Mucosa of descending colon (tissue), 3 donors: ENCODE measurements at places on chromosomes 2 and 18.
A peak's percentile ranks its signal among the peaks of the same experiment; 100 is the strongest.

- DNase-seq, result no peak
These were observed 238.1 kb upstream of the SLC8A1 start for GRCh38 chr2:40690036-40690435.

DNA sequence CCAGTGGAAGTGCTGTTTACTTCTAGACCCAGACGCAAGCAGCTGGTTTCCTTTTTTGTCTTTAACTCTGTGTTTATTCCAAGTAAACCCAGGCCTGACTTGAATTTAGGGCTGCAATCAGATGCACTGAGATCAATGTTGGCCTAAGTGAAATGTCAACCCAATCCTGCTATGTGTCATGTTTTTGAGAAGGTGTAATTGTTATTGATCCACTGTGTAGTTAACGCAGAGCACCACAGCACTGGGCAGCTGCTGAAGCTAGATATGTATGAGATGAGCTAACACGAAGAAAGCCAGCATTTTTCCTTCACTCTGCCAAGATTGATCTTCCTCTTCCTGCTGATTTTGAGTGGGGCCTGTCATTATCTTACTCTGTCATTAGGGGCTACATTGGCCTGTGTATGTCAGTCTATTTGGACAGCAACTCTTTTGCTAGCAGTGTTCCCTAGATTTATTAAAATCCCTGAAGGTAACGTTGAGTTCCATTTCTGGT lies 18.9 kb upstream of the DLX1 start:
- DNase-seq, result no peak

- DNase-seq, result no peak
These were observed 90.2 kb downstream of the BCL11A start for GRCh38 chr2:60463249-60463648.

DNA sequence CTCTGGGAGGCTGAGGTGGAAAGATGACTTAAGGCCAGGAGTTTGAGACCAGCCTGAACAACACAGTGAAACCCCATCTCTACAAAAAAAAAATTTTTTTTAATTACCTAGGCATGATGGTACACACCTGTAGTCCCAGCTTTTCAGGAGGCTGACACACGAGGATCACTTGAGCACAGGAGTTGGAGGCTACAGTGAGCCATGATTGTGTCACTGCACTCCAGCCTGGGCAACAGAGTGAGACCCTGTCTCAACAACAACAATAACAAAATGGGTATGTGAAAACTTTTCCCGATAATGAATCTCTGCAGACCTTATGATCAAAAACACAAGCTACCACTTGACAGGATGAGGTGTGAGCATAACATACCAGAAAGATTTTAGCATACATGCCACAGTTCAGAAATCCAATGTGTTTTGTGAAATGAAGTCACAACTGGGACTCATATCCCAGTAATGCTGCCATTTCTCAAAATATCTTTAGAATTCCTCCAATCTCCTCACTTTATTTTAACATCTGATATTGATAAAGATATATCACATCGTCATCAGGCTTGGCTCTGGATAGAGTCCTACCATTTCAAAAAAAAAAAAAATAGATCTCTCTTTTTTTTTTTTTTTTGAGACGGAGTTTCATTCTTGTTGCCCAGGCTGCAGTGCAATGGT lies 74.0 kb upstream of the PELI1 start:
- DNase-seq, result no peak

DNA sequence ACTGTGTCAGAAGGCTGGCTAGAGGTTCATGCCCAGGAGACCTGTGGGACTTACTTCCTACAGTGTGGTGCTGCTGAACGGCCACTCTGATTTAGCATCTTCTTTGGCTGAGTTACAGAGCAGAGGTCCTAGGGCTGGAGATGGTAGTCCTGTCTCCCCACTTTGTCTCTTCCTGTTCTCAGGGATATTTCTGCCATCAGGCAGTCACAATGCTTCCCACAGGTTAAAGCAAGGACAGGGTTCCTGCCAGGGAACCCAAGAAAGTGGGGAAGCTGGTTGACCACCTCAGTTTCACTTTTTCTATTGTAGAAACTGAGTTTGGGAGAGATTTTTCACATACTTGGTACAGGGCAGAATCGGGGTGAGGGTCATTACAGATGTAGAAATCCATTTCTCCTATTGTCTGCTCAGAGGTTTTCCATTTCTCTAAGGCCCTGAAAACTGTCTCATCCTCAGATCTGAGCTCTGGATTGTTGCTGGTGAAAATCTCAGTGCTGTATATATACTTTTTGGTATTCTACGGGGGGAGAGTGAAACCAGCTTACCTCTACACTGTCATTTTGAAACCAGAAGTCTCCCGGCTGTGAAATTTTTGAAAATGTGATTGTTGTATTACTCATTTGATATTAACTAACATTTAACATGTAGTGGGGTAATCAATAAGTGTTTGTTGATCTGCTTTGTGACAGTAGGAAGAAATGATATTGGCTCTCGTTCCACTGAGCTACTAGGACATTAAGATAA lies 37.0 kb upstream of the MEP1B start:
- no peak for DNase-seq

- DNase-seq, result no peak
These were observed 170.6 kb downstream of the EVA1A start for GRCh38 chr2:75390169-75390568.

DNA sequence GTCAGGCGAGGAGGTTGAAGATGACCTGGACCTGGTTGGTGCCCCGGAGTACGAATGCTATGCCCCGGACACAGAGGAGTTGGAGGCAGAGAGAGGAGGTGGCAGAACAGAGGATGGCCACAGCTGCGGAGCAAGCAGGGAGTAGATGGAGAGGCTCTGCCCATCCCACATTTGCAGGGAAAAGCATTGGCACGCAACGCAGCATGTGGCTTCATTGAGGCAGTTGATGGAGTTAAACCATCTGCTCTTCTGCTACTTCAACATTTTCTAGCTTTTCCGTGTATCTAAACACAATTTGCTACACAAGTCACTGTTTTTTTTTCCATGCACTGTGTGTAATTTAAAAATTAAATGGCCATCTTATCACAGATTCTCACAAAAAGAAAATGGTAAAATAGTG lies 11.8 kb downstream of the RBFA start:
- DNase-seq, result no peak

GRCh38 chr2:217609952-217610351 lies 392.8 kb downstream of the TNS1 start:
- DNase-seq, result no peak

GRCh38 chr2:235541838-235542549 lies 48.2 kb downstream of the AGAP1 start:
- peak; percentile 36 for DNase-seq

DNA sequence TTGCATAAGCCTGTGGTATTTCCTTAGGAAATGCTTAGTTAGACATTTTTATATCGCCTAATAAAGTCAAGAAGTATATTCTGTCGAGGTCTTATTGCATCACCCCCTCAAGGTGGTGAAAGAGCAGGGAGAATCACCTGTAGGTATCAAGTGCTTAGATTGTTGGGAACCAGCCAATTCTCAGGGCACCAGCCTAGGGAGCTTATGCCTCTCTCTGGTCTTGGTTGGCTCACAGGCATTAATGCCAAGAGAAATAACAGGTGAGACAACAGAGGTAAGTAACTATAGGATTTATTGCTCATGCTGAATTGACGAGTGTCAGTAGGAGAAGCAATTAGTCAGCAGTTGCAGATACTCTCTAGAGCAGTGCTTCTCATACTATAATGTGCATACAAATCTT lies 663.3 kb upstream of the ZNF804A start:
- no peak for DNase-seq

- peak; percentile 57 for DNase-seq
These were observed 4.8 kb downstream of the TMEM200C start for GRCh38 chr18:5890331-5891183.

- no peak for DNase-seq
These were observed 21.5 kb downstream of the DTNB start for GRCh38 chr2:25651782-25652455.

GRCh38 chr2:73266061-73266901 lies 18.0 kb downstream of the FBXO41 start:
- DNase-seq, result no peak

- no peak for DNase-seq
These were observed 29.8 kb upstream of the KDM3A start for GRCh38 chr2:86411396-86411795.

- DNase-seq, result no peak
These were observed 141.6 kb downstream of the HDAC4 start for GRCh38 chr2:239259173-239259572.

GRCh38 chr18:52588931-52589330 lies 248.9 kb downstream of the DCC start:
- no peak for DNase-seq

- DNase-seq, result no peak
These were observed 242.3 kb upstream of the COPS8 start for GRCh38 chr2:236843161-236843968.

GRCh38 chr2:208097313-208097712 lies 27.0 kb downstream of the CRYGD start:
- no peak for DNase-seq

DNA sequence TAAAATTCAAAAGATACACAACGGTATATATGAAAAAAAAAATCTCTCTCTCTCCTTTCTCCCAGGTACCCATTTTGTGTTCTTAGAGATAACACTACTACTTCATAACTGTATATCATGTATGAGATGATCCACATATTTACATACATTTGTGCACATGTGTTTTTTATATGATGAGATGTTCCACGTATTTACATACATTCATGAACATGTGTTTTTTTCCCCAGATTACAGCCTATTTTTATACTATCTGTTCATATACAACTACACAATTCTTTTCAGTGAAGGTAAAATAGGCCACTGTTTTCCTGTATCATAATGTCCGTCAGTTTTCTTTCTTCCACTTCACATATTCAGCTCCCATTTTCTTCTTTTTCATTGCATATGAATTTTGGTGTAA lies 808.9 kb downstream of the LRRTM4 start:
- no peak for DNase-seq

- DNase-seq, result no peak
These were observed 45.4 kb upstream of the SCN1A start for GRCh38 chr2:166173263-166173662.

- no peak for DNase-seq
These were observed 67.0 kb upstream of the OSR1 start for GRCh38 chr2:19425419-19425818.

DNA sequence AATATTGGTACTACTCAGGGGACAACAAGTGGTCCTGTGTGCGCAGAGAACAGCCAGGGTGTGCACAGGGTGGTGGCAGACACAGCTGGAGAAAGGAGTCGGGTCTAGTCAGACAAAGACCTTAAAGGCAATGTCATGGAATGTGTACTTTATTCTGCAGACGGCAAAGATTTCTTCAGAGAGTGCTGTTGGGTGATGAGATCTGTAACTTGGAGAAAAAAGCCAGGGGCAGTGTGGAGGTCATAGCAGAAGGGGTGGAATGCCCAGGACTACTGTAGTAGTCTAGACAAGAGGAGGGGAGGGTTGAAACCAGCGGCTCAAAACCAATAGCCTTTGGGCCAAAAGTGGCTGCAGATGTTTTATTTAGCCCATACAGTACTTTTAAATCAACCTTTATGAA lies 121.3 kb upstream of the ZFP36L2 start:
- no peak for DNase-seq

DNA sequence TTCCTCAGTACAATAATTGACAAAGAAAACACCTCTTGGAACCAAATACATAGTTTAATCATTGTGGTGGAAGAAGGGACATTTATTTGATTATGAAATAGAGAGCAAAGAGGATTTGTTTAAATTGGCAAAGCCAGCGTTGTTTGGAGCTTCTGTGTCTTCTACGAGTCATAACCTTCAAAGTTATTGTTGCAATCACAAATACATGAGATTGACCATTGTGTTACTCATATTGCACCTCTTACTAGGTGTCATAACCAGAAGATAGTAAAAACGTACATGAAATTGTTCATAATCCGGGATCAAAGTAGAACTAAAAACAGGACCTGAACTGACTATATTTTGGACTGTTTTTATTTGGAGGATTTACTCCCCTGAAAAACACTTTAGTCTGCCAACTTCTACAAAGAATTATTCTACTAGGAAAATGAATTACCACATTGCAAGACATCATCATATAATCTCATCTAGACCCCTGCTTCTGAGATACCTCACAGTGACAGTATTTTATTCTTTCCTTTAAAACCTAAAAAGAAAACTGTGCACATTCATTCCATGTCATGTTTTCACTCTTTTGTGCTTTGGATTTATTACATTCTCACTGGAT lies 151.7 kb upstream of the KLF7 start:
- no peak for DNase-seq

DNA sequence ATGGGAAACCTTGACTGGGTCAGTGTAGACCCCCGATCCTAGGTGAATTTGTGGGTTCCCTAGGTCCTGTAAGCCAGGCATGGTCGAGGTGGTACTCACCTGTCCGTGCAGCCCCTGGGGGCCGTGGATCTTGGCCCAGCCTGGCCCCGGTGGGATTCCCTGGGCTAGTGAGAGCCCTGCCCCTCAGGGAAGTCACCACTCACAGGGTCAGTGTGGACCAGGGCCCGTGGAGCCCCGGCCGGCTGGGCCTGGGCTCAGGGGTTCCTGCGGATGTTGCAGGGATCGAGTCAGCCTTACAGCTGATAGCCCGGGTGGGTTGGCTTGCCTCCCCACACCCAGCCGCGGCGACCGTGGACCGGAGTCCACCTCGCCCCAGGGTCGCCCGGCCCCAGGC lies 528 bp downstream of the ATG9A start:
- DNase-seq, result no peak

- DNase-seq, result no peak
These were observed 86.3 kb upstream of the EFEMP1 start for GRCh38 chr2:56009758-56010458.

- DNase-seq, result no peak
These were observed 307.2 kb downstream of the MYCN start for GRCh38 chr2:16247326-16248122.
